ENCODE measurements at places on chromosomes 12 and 14. TPM values are rescaled to one million over a fixed set of nuclear protein-coding genes. Genes with fewer than 3 reads are reported as not detected.

- no peak for DNase-seq
Measured at GRCh38 chr14:77869340-77869739, 69.4 kb downstream of the ADCK1 start.

DNA sequence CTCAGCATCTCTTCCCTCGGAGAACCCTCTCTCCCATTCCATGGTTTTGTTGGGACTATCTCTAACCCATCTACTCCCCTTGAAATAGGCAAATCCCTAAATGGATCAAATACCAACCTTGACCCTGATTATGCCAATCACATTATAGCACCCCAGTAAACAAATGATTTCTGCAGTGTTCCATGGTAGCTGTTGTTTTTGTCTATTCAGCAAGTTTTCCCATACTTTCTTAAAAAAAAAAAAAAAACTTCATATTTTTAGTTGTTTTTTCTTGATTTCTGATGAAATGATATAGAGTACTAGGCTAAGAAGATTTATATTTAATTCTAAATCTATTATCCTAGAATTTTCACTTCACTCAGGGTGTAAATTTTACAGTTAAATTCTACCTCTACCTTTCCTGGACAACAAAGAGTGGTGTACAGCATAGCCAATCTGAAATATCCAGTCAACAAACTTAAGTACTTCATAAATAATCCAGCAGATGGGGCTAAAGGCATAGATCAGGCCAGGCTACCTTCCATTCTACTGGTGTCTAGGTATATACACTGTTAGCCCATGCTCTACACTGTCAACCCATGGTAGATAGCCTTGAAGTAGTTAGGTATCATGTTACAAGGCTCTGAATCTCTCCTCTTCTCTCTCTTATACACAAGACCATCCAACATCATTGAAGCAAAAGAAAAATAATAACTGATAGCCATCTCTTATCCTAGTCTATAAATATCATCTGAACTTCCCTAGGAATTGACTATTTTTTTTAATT lies 82.2 kb downstream of the PLEKHG7 start:
- DNase-seq: peak; percentile 84

Gene GLIPR1L2
- 0.46 TPM for polyA plus RNA-seq

Gene KLHDC1
- polyA plus RNA-seq: 0.51 TPM

Gene KERA
- polyA plus RNA-seq: not detected
